ENCODE measurements at places on chromosomes 2 and 18.

- no peak for DNase-seq
Observed at GRCh38 chr18:11983592-11983991, 2.3 kb downstream of the IMPA2 start.

DNA sequence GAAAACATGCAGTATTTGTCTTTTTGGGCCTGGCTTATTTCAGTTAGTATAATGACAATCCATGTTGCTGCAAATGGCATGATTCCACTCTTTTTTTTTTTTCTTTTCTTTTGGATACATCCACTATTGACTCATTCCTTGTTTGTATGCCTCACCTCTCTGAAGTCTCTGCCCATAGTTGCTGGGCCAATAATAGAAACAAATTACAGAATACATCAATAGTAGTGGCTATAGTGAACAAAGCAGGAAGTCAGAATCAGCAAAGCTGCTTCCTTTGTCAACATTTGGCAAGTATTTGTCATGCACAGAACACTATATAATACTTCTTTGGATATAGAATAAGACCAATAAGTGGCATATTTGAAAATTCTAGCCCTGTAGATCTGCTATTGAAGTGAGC is 609.7 kb downstream of the STK39 start:
- no peak for DNase-seq

DNA sequence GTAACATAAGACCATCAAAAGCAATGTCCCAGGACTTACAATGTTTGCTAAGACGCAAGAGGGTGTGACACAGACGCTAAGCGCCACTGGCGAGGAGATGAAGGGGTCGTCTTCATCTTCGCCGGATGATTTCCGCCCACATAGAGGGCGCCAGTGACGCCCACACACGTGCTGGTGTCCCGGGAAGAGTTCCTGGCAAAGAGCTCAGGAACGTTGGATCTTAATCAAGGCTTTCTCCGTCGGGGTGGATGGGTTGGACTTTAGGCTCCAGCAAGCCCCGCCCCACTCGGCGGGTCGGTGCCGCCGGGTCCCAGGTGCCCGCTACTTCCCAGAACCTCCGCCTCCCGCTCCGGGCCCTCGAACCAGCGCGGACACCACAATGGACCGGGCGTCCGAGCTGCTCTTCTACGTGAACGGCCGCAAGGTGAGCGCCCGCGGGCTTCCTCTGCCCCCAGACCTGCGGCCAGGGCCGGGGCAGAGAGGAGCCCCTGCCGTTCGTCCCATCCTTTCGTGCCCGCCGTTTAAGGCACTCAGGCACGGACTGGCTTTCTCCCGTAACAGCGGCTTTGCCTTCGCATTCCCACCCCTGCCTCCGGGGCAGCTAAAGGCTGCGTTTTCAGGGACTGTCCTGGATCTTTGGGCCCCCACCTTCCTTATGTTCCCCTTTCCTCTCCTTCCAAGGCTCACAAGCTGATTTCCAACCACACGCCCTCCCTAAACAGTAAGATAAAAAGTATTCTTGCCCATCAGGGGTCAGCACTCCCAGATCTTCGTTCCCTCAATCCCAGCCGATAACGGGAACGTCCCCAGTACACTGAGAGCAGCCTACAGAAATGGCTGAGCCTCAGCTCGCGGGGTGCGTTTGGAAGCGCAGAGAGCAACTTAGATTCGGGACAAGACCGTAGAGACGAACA is at the start of gene AOX1:
AOX1 (plus strand) TSS at position 285 of the 914 bp plus-strand sequence; CDS start at position 380, 95 bp downstream.
- no peak for DNase-seq

DNA sequence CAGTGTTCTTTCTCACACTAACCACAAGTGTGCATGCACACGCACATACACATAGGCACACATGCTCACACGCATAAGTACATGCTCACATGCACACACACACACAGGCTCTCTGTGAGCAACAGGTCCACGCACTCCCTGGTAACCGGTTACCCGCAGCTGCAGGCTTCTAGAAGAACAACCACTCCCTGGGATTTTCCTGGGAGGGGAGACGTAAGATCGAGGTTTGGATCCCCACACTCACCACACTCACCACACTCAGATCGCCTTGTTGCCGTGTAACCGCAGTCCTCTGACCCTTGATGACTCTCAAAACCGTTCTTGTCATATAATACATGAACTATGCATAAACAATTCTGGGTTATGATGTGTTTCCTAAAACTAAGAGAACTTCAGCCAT is 42.2 kb downstream of the TTC32 start:
- no peak for DNase-seq

DNA sequence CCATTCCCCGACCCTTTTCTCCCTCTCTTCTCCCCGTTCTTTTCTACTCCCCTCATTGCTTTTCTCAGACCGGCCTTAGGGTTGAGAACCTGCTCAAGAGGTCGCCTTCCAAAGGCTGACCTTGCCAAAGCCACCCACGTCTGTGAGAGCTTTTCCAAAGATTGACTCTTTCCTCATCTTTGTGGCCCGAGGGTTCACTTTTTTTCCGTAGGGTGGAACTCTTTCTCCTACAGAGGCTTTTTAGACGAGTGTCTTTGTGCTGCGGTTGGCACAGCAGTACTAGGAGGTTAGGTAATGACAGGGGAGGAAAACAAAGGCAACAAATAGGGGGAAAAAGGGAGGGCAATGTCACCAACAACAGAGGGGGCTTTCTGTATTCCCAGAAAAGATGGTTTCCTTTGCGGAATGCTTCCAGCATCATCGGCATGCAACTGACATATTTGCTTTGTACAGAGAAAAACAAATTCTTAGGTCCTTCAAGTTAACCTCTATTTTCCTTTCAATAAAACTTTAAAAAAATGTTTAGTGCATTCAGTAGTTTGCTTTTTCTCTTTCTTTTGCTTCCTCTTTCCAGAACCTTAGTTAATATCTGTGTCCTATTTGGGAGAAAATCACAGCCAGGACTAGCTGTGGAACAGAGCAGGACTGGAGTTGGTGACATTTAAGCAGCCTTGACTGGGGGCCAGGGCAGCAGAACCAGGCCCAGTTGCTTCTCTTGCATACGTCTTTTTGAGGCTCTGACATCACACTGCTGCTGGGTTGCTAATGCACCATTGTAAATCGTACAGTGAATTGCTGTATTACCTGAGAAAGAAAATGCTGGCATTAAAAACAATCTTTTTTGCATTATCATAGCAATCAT is 188.1 kb upstream of the FANCL start:
- DNase-seq = peak; percentile 14

DNA sequence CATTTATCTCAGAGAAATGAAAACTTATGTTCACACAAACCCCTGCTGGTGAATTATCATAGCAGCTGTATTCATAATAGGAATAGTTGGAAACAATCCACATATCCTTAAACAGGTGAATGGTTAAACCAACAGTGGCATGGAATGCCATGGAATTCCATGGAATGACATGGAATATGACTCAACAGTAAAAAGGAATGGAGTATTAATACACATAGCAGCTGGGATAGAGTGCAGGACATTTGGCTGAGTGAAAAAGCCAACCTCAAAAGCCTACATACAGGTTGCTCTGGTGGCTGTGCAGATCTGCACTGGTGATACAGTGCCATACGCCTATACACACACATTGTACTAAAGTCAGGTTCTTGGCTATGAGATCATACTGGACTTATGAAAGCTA is 69.5 kb downstream of the FAM168B start:
- DNase-seq = no peak

- DNase-seq = no peak
Observed at GRCh38 chr2:174192664-174193063, 55.7 kb downstream of the OLA1 start.

DNA sequence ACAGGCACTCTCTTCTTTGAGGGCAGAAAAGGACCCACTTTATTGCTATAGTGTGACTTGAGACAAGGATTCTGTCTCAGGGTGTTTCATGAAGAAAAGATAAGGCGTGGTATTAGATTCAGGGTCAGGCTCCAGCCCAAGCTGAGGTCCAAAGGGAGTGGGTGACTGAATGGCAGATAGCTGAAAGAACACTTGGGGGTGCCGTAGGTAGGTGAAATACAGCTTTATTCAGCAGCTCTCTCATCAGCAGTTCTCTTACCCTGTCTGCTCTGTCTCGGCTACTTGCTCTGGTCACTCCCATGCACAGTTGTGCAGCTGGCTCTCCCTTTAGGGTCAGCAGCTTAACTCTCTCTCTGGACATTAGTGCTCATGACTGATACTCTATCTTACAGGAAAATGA is 379.9 kb downstream of the LPIN1 start:
- DNase-seq = no peak

GRCh38 chr2:136705336-136705735 is 60.0 kb upstream of the THSD7B start:
- DNase-seq = no peak

GRCh38 chr18:50715919-50716318 is 103.9 kb downstream of the MRO start:
- DNase-seq = peak; percentile 16

- DNase-seq = no peak
Observed at GRCh38 chr2:181660181-181660580, 3.3 kb upstream of the CERKL start.

GRCh38 chr2:204791230-204791629 is 246.0 kb downstream of the PARD3B start:
- DNase-seq = no peak

DNA sequence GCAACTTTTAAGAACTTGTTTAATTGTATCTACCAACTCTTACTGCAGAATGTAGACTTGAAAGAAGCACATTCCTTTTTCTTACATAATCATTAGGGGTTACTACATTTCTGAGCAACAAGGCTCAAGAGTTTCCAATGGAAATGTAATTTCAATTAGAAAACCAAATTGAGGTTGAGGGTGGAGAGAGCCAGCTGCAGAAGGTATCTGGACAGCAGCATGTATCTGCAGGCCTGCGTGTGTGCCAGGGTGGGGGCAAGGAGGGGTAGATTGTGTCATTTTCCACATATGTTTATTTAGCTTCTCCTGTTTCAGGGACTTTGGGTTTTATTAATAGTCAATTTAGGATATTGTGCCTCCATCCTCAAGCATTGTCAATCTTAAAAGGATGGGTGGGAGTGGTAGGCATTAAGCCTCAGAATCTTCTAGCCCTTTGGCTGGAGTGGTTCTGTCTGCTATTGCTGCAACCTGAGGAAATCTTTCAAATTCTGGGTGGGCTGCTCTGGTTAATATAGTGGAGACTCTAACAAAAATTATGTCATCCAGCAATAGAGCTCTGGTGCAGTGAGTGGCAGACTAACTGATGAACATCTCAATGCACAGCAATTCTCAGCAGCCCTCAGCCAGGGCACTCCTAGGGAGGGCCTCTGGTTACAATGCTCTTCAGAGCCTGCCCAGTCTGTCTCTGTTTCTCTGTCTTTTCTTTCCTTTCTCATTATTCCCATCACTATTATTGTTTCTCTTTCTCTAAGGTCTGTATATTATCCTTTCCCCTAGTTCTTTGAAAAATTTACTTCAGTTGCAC is 151.4 kb downstream of the RPIA start:
- DNase-seq = no peak

DNA sequence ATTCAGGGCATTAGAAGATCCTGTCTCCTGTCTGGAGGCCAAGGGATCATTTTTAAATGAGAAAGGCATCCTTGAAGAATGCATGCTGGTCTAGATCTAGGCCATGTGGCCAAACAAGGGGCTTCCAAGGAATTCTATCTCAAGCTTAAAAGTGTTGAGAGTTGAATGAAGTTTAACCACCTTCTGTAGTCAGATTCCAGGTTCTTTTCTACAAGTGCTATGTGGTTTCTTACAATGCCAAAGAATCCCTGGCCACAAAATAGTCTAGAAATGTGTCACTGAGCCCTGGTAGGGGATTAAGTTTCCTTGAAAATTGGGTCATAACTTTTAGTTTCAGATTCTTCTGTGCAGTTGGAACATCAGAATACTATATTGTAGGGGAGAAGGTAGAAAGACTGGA is 640.7 kb upstream of the ACVR2A start:
- DNase-seq = peak; percentile 63

All from urothelium cell line (cell line).